ENCODE measurements at places on chromosomes 4 and X.

GRCh38 chrX:11580789-11581188 is 84.9 kb downstream of the ARHGAP6 start:
- peak; percentile 70 for DNase-seq

GRCh38 chr4:170875868-170876267 is 786.1 kb upstream of the AADAT start:
- DNase-seq = peak; percentile 2

DNA sequence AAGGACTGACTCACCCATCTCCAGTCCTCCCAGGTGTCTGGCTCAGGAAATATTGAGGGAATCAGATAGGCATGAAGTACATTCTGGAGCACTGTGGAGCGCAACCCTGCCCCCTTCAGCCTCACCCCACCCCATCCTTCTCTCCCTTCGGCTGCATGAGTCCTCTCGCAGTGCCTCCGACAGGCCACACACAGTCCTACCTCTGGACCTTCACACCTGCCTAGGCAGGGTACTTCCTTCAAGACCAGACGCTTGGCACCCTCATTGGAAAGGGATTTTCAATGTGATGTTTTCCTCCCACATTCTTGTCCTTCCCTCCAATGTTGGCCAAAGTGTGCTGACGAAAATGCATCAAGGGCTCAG is 26.8 kb upstream of the PPP2R2C start:
- no peak for DNase-seq

- no peak for DNase-seq
Observed at GRCh38 chr4:75722417-75722816, 2.0 kb upstream of the USO1 start.

- DNase-seq = no peak
Observed at GRCh38 chr4:107862658-107863057, 37.9 kb downstream of the SGMS2 start.

- DNase-seq = peak; percentile 27
Observed at GRCh38 chrX:15336023-15336413, 695 bp upstream of the PIGA start.

Measured in NCI-H524 (cell line).